ENCODE measurements at places on chromosomes 2 and 18. TPM values are rescaled to one million over a fixed set of nuclear protein-coding genes. Genes with fewer than 3 reads are reported as not detected.
A peak's percentile ranks its signal among the peaks of the same experiment; 100 is the strongest.

TEX44 gene
- total RNA-seq = not detected

RSAD2 gene
- 2.2 TPM for total RNA-seq

MSH6 gene
- 119 TPM for total RNA-seq

STARD6 gene
- total RNA-seq = not detected

CNGA3 gene
- total RNA-seq = not detected

RFTN2 gene
- total RNA-seq = not detected

CPS1 gene
- total RNA-seq = 1.4 TPM

GRHL1 gene
- total RNA-seq = 1.4 TPM

MTLN gene
- 72.8 TPM for total RNA-seq

RTN4 gene
- total RNA-seq = 91.2 TPM

CHRNA1 gene
- total RNA-seq = not detected

LOXL3 gene
- total RNA-seq = 2.1 TPM

DNA sequence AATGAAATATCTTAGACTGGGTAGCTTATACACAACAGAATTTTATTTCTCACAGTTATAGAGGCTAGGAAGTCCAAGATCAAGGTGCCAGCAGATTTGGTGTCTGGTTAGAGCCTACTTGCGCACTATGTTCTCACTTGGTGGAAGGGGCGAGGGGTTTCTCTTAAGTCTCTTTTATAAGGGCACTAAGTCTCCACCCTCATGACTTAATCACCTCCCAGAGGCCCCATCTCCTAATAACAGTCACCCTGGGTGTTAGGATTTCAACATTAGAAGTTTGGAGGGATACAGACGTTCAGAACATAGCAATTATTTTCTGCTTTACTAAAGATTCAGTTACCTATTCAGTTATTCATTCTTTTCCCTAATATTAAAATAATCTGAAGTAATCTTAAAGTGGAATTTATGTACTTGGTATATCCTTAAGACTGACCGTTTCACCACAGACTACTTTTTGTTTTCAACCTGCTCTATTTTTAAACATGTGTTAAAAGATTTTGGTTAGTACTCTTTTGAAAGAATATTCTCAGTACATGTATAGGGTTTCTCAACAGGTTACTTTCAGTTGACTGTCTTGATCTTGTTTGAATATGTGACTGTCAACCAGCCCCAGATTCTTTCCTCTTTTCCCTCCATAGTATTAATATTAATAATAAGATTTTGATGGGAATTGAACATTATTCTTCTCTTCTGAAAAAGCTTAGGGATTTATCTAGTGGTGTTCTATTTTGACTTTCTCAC is 130.0 kb downstream of the TAF4B start:
- no peak for DNase-seq

- no peak for DNase-seq
Observed at GRCh38 chr2:8980096-8980495, 23.4 kb downstream of the MBOAT2 start.

- no peak for DNase-seq
Observed at GRCh38 chr2:46073540-46074046, 223.6 kb upstream of the EPAS1 start.

- no peak for DNase-seq
Observed at GRCh38 chr2:207704671-207705070, 6.8 kb upstream of the CCNYL1 start.

DNA sequence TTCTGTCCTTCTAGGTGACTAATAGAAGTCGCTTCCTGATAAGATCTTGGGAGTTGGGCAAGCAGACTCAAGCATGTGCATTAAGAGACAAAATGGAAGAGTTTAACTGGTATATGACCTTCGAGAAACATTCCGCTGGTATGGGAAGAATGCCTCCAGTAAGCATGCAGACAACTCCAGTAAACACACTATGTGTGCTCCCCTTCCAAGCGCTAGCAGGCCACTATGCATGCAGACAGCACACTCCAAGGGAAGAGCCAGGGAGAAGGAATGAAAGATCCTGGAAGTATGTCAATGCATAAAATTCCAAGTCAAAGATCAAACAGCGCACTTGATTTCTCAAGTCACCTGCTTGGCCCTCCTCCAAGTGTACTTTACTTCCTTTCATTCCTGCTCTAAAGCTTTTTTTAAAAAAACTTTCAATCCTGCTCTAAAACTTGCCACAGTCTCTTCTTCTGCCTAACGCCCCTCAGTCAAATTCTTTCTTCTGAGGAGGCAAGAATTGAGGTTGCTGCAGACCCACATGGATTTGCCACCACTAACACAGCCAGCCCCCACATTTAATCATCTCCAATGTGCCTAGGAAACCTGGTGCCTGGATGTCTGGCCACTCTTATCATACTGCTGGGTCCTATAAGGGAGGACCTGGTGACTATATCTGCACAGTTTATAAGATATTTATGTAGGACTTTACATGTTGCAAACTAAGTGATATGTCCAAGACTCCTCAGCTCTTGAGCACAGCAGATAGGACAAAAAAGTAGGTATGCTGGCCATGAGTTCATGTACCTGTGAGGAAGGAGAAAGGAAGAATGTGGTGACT is 239.8 kb downstream of the PDE11A start:
- DNase-seq = no peak

- no peak for DNase-seq
Observed at GRCh38 chr2:100052650-100053049, 89.7 kb downstream of the AFF3 start.

DNA sequence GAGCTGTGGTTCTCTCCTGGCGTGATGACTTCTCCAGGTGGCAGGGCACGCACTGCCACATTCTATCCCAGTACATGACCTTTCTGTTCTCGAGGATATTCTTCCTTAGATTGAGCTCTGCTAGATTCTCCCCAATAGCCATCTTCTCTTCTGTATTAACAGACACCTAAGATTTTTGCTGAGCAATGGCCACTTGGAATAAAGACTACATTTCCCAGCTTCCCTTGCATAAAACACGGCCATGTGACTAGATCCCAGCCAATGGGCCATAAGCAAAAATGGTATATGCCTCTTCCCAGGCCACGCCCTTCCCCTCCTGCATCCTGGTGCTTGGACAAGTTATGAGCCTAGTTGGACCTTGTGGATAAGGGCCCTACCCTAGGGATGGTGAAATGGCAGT is 82.1 kb downstream of the EIF2AK3 start:
- DNase-seq = no peak

- DNase-seq = no peak
Observed at GRCh38 chr2:241187101-241187917, 1.2 kb upstream of the ANO7 start.

- DNase-seq = peak; percentile 60
Observed at GRCh38 chr2:44941551-44942234, at the start of gene SIX3. TSS of gene SIX3 (plus strand) at chr2:44941702. CDS start at chr2:44942105, 403 bp downstream.

DNA sequence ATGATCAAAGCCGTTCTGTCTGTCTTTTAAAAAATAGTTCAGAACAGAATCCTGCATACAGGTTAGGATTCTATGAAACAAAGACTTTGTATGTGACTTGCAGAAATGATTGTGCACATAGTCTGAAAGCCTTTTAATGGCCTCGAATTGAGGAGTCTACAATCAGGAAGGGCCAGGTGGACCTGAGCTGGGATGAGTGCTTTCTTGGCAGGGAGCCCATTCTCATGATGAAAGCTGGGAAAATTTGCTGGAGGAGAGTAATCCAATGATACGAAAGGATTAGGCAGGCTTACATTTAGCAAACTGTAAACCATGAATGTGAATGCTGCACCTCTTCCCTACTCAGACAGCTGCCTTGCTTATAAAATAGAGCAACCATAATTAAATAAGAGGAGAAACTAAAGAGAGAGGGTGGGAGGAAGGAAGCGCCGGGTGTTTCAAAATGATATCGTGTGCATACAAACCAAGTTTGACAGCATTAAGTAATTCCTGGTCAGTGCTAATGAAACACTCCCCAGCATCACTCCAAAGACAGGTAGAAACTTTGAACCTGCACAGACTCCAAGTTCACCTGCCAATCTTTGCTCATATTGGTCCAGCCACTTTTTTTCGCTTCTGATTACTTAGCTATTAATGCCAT is 23.7 kb upstream of the CXCR4 start:
- DNase-seq = no peak

DNA sequence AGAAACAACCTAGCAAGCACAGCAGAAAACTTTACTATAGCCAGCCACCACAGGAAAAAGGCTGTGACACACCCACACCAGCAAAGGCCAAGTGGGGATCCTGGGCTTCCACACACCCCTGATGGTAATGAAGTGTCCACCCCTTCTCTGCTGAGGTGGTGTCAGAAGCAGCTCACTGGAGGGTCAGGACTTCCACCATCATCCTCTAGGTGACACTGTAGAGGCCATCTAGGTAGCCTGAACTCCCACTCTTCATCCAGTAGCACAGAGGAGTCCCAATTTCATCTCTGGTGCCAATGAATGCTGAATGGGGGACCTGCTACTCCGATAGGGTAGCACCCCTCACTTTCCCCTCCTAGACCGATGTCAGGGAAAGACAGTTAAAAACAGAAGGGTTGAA is 1544.4 kb downstream of the LRP1B start:
- DNase-seq = no peak

- no peak for DNase-seq
Observed at GRCh38 chr2:47282621-47283272, 120.2 kb upstream of the MSH2 start.

DNA sequence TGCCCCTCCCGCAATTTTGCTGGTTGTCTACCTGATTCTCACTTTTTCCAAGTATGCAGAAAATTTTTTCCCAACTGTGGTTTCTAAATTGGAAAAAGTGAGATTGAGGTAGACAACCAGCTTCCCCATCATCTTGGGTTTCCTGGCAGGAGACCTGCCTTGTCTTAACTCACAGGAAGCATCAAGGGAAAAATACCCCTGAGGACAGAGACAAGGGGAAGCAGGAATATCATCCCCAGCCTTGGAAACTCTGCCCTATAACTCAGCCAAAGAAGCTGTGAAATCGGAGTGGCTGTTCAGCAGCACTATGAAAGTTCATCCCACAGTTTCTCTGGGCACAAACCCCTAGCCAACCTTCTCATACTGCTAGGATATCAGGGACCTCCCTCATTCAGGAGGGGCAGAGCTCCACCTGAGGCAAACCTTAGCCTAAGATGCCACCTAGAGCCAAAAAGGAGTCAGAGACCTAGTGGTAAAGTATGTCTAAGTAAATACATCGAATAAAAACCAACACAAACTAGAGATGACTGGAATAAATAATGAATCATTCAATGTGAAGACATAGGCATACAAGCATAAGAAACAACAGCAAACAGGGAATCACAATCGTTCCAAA is 68.2 kb downstream of the ZSWIM2 start:
- DNase-seq = no peak

GRCh38 chr2:228927028-228928010 is 343.8 kb downstream of the PID1 start:
- DNase-seq = no peak

DNA sequence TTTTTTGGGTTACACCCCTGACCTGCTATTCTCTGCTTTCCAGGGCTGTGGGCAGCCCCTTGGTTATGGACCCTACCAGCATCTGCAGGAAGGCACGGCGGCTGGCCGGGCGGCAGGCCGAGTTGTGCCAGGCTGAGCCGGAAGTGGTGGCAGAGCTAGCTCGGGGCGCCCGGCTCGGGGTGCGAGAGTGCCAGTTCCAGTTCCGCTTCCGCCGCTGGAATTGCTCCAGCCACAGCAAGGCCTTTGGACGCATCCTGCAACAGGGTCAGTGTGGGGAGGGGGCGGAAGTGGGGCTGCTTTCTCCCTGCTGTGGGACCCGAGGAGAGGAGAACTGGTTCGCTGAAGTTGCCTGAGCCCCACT is 9.7 kb upstream of the WNT10A start:
- DNase-seq = no peak

DNA sequence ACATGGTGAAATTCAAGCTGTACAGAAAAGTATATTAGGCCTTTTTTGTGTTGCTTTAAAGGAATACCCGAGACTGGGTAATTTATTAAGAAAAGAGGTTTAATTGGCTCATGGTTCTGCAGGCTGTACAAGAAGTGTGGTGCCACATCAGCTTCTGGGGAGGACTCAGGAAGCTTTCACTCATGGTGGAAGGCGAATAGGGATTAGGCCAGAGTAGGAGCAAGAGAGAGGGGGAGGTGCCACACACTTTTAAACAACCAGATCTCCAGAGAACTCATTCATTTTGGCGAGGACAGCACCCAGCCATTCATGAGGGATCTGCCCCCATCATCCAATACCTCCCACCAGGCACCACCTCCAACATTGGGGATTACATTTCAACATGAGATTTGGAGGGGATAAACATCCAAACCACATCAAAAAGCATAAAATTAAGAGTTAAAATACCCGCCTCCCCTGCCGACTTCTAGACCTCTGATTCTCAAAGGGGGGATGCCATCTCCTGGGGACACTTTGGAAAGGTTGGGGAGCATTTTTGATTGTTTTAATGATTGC is 15.1 kb upstream of the LIPG start:
- no peak for DNase-seq

DNA sequence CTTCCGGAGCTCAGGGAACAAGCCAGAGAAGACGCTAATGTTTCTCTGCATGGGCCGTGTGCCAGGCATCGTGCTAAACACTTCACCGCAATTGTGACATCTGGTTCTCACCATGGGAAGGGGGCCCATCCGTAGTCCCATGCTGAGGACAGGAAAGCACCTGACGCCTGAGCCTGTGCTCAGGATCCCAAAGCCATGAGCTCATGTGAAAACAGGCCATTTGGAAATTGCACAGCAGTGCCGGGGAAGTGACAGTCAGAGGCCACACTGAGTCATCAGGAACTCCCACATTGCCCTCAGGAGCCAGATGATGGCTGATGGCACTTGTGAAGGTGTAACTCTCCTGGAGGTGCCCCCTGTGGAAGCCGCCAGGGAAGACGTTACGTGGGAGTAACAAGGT is 141.0 kb downstream of the INHBB start:
- no peak for DNase-seq

DNA sequence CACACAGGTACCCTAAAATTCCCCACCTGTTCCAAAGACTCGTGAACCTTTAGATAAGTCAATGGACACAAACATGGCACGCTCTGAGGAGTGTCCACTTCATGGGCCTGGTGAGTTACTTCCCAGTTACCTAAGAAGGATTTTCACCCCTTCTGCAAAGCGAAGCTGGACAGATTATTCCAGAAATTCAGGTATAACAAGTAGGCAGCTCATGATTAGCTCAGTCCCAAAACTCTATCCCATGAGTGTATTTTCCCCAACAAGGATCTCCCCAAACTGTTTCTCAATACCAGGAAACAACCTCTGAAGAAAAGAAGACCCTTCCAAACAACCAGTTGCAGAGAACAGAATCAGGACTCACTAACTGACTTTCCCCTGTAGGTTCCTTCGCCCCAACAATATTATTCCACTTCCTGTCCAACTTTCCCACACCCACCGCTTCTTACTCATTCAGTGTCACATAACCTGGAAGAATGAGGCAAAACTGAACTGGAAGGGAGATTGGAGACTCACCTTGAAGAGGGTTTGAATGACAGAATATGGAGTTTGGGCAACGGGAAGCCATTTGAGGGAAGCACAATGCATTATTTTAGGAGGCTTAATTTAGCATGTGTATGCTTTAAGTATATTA is 120.1 kb downstream of the ANTXR1 start:
- DNase-seq = no peak

GRCh38 chr2:17780546-17780945 is 26.6 kb downstream of the GEN1 start:
- DNase-seq = no peak

DNA sequence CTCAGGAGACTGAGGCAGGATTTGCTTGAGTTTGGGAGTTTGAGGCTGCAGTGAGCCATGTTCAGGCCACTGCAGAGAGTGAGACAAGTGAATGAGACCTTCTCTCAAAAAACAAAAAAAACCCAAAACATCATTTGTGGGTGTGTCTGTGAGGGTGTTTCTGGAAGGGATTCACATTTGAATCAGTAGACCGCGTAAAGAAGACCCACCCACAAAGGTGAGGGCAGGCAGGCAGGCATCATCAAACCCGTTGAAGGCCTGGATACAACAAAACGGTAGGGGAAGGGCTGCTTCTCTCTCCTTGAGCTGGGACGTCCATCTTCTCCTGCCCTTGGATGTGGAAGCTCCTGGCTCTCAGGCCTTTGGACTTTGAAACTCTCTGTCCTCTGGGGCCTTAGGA is 25.4 kb downstream of the CDKL4 start:
- no peak for DNase-seq
